ENCODE measurements at places on chromosomes 2 and 18.

- DNase-seq, result no peak
These were observed 13.8 kb upstream of the CXCR1 start for GRCh38 chr2:218180467-218181114.

- DNase-seq, result no peak
These were observed 57.9 kb upstream of the RMDN2 start for GRCh38 chr2:37867166-37867565.

- DNase-seq, result no peak
These were observed 144.9 kb upstream of the NCKAP5 start for GRCh38 chr2:133713049-133713580.

DNA sequence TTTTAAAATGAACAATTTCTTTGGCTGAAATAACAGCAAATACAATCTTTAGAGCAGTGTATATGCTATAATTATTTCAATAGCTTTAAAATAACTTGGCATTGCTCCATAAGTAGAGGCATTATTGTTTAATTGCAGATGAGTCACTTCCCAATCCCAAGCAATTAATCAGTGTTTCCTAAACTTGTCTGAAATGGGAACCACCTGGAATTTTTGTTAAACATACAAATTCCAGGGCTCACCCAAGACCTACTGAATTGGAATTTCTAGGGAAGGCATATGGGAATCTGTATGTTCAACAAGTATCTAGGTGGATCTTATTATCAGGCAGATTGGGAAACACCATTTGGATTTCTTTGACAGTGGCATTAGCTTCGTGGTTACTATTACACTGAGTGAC lies 27.1 kb upstream of the FMNL2 start:
- no peak for DNase-seq

GRCh38 chr2:171482308-171482707 lies 40.0 kb upstream of the CYBRD1 start:
- no peak for DNase-seq

DNA sequence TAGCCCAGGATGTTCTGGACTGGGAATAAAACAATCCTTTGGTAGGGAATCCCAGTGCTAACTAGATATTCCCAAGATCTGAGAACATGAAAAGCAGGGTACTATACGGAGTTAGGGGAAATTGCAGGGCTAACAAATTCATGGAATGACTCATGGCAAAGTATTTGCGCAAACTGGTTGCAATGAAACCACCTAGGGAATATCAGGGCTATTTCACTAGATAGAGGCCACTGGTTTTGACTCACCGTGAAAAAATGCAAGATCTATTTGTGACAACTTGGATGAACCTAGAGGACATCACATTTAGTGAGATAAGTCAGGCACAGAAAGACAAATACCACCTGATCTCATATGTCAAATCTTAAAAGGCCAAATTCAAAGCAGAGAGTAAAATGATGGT lies 233.3 kb downstream of the MBD2 start:
- DNase-seq, result no peak

- no peak for DNase-seq
These were observed 1353.7 kb upstream of the LRRTM1 start for GRCh38 chr2:81658227-81658626.

GRCh38 chr18:23856466-23857163 lies 157.9 kb upstream of the TTC39C start:
- no peak for DNase-seq

- DNase-seq, result no peak
These were observed 1.5 kb upstream of the GPBAR1 start for GRCh38 chr2:218259099-218259961.

GRCh38 chr2:219058541-219059374 lies 2.0 kb downstream of the IHH start:
- peak; percentile 5 for DNase-seq

Data from activated CD4-positive, alpha-beta T cell treated with anti-CD3 and anti-CD28 coated beads, Interleukin-2, amount 50 U/mL, for 48 hours (primary cell).